Retina (tissue), 1 donor: ENCODE measurements at places on chromosomes 12 and 14.

GRCh38 chr14:103384450-103385151 is 614 bp upstream of the MARK3 start:
- DNase-seq: no peak

- DNase-seq: no peak
Observed at GRCh38 chr14:103788086-103788485, 59.3 kb downstream of the PPP1R13B start.

DNA sequence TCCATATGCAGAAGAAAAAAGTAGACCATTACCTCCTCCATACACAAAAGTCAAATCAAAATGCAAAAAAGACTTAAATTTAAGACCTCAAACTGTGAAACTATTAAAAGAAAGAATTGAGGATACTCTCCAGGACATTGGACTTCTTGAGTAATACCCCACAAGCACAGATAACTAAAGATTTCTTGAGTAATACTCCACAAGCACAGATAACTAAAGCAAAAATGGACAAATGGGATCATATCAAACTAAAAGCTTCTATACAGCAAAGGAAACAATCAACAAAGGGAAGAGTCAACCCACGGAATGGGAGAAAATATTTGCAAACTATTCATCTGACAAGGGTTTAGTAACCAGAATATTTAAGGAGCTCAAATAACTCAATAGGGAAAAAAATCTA is 427.9 kb downstream of the CCDC91 start:
- DNase-seq: no peak

DNA sequence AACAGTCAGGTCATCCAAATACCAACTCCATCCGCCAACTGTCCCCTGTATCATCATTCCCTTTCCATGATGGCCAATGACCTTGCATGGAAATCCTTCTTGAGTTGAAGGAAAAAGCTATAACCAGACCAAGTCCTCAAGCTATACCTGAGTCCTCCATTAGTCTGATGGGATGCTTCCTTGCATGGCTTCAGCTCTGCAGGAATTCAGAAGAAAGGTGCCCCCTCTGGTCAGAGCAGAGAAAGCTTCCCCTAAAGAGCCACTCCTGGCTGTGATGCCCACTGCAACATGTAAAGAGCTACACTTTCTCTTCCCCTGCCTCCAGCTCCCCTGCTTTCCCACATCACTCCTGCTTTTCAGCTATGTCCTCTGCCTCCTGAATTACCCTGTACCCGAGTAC is 43.1 kb upstream of the FKBP4 start:
- DNase-seq: no peak

GRCh38 chr12:102849722-102850447 is 67.2 kb downstream of the PAH start:
- DNase-seq: no peak

GRCh38 chr12:81359736-81360135 is 281.9 kb downstream of the ACSS3 start:
- DNase-seq: no peak

GRCh38 chr12:28507033-28507432 is 316.8 kb downstream of the CCDC91 start:
- DNase-seq: no peak

GRCh38 chr14:64702493-64703394 is 1.5 kb upstream of the PLEKHG3 start:
- no peak for DNase-seq

GRCh38 chr14:76834241-76834661 is 8.0 kb downstream of the LRRC74A start:
- peak; percentile 43 for DNase-seq

DNA sequence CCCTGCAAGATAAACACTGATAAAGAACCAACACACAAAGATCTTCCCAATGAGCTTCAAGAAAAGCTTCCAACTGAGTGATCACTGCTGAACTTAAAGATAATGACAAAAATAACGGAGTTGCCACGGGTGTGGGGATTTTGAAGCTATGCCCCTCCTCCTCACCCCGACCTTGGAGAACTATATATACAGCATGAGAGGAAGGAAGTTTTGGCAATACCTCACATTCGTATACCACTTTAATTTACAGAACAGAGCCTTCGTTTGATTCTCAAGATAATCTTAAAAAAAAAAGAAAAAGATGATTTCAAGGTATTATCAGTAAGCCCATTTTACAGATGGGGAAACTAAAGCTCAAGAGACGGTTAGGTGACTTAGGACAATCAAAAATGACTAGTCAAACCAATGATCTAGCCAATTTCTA is 715 bp downstream of the NEK9 start:
- DNase-seq: peak; percentile 8

GRCh38 chr12:18281941-18282340 is 20.6 kb downstream of the PIK3C2G start:
- no peak for DNase-seq

DNA sequence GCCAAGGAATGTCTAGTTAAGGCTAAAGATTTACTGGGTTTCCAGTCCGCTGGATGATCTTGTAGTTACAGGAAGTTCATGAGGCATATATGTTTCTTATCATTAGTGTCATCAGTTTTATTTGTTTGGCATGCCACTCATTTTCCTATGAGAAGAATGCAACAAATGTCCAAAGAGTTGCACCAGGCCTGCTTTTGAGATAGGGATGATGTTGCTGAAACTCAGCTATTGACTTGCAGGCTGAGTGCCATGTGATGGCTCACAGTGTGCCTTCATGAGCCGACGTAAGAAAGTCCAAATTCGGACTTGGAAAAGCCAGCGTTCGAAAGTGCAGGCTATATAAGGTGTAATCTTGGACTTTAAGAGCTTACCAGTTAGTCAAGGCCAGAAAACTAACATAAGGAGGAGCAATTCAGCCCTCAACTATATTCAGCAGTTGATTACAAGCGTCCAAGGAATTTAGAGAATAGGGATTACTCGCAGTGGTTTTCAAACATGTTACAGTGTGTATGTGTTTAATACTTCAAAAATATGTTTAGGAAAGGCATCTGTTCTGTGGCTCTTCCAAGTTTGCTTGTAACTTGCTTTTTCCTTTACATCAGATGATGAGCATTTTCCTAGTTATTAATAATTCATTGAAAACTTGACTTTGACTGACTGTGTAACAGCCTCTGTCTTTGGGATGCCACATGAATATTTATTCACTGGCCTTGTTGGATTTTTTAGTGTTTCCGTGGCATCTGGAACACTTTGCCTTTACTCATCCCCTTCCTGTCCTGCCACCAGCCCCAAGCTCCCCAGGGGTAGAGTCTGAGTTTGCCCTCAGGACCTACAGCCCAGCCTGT is 101.3 kb downstream of the LGMN start:
- DNase-seq: no peak

- peak; percentile 83 for DNase-seq
Observed at GRCh38 chr12:49979016-49979586, 6.4 kb downstream of the AQP6 start.

DNA sequence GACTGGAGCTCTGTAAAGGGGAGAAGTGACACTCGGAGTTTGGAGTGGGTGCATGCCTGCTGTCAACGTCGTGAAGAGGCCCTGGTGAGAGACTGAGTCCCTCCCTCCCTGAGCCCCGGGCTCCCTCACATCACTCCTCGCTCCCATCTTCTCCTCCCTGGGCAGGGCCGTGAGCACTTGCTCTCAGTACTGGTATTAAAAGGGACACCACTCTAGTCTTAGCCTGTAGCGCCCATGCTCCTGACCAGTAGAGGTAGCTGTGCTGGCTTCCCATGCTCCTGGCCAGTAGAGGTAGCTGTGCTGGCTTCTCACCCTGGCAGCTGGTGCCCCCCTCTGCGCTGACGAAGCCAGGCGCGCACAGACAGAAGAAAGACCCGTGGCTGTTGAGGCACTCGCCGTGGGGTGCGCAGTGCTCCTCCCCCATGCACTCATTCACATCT is 14.7 kb downstream of the ISCA2 start:
- DNase-seq: peak; percentile 37

GRCh38 chr12:13275241-13276085 is 78.9 kb downstream of the EMP1 start:
- DNase-seq: no peak

GRCh38 chr12:84551373-84551772 is 361.2 kb downstream of the SLC6A15 start:
- no peak for DNase-seq

DNA sequence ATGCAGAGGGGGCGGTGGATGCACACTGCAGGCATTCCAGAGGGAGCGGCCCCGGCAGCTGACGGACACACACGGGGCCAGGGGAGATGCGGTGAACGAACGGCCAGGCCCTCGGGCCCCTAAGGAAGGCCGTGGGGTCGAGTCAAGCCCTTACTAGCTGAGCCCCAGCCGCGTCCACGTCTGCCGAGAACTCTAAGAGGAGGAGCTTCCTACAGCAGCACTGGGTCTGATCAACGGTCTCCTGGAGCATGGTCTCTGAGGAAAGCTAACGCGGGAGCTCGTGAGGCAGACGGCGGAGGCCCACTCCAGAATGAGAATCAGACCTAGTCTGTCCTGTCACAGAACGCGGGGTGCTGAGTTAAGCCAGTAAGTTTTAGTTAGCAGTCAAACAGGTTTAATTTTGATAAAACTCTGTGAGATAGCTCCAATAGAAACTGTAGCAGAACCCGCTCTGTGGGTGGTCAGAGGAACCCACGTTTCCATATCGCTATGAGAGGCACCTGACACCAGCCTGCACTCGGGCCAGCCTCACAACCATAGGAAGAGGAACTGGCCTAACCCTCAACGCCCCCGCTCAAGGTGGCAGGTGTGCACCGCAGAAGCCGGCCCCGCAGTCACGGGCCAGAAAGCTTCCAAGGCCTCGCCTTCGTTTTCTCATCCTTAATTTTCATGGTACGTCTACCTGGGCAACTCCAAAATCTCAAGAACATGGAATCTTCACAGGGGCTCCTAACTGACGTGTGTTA is 55.5 kb downstream of the CDC42BPB start:
- DNase-seq: peak; percentile 26
